Activated CD4-positive, alpha-beta T cell treated with anti-CD3 and anti-CD28 coated beads, Interleukin-2, amount 10 ng/mL, durations not matched to agents 7 days and 5 days (primary cell): ENCODE measurements at places on chromosomes 7 and 10. TPM values are rescaled to one million over a fixed set of nuclear protein-coding genes. Genes with fewer than 3 reads are reported as not detected.

Gene CACNB2
- not detected for total RNA-seq

Gene SYNPO2L
- not detected for total RNA-seq

DNA sequence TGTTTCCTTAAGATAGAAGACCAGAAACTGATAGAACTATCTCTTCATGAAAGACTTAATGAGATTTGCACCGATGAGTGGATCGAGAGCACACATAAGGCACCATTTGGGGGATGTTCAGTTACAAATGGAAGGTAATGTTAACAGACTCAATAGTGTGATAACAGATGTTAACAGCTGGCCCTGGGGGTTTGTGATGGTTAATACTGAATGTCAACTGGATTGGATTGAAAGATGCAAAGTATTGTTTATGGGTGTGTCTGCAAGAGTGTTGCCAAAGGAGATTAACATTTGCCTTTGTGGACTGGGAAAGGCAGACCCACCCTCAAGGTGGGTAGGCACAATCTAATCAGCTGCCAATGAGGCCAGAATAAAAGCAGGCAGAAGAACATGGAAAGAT, 130.5 kb upstream of the DGKB start:
- DNase-seq, result no peak

- DNase-seq, result no peak
Measured at GRCh38 chr10:4902571-4903011, 60.6 kb upstream of the AKR1C1 start.
